CD4-positive, alpha-beta T cell treated with Interleukin-21 for 1 hour (primary cell): ENCODE measurements at places on chromosomes 7 and 10.

GRCh38 chr10:1509011-1509530 is 228.3 kb downstream of the ADARB2 start:
- DNase-seq = no peak

DNA sequence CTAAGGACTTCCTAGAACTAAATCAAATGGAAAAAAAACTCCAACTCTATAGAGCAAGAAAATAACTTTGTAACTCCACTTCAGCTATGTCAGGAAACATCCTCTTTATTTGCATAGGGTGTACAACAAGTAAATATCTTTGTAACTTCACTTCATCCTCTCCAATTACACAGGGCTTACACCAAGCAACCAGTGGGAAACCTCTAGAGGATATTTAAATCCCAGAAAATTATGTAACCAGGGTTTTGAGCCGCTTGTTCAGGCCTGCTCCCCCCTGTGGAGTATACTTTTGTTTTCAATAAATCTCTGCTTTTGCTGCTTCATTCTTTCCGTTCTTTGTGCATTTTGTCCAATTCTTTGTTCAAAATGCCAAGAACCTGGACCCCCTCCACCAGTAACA is 22.2 kb downstream of the LIPJ start:
- no peak for DNase-seq

- no peak for DNase-seq
Observed at GRCh38 chr7:27082171-27082570, 13.6 kb downstream of the HOXA1 start.

DNA sequence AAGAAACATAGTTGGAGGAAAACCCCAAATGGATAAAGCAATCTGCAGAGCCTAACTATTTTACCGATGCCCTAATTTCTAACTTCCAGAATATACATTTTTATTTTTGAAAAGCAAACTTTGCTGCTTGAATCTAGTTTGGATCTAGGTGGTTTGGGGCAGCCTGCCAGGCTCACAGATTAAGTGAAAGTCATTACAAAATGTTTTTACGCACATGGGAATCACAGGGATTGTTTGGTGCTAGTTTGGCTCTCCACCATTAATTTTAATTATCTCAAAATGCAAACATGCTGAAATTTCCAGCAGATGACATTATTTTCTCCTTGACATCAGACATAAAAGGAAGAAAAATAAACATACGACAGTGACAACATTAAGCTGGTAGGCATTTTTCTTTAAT is 166.7 kb upstream of the INHBA start:
- no peak for DNase-seq

GRCh38 chr7:24835643-24836042 is 78.4 kb upstream of the GSDME start:
- DNase-seq = no peak

GRCh38 chr7:32223071-32223650 is 153.0 kb upstream of the PDE1C start:
- no peak for DNase-seq

DNA sequence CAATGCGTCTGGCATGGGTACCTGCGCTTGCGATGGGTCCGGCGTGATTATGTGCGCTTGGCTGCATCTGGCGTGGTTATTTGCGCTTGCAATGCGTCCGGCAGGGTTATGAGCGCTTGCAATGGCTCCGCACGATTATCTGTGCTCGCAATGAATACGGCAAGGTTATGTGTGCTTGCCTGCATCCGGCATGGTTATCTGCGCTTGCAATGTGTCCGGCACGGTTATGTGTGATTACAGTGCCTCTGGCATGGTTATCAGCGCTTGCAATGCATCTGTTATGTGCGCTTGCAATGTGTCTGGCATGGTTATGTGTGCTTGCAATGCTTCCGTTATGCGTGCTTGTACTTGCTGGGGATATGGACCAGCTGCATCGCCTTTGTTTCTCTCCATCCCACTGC is 37.7 kb downstream of the RBAK start:
- DNase-seq = no peak

- no peak for DNase-seq
Observed at GRCh38 chr7:104935276-104935675, 78.7 kb upstream of the KMT2E start.

DNA sequence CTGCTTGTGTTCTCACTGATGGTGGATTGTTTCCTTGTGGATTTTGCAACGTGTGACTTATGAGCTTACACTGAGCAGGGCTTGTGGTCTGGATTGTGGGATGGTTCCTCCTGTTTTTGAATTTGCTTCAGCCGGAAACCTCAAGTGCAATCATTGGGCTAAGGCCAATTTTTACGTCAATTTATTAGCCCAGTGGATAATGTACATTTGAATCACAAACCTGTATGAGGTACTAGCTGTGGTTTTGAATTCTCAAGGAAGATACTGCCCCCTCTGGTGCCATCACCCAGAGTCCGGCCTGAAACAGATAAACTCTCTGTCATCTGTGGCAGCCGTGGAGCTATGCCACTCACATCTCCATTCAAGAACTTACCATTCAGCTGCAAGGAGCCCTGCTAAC is 7.3 kb upstream of the ZNF777 start:
- no peak for DNase-seq

GRCh38 chr10:44936314-44936975 is 23.2 kb upstream of the RASSF4 start:
- DNase-seq = no peak
